Cortex of kidney (tissue), 1 donor: ENCODE measurements at places on chromosomes 5 and 9.

DNA sequence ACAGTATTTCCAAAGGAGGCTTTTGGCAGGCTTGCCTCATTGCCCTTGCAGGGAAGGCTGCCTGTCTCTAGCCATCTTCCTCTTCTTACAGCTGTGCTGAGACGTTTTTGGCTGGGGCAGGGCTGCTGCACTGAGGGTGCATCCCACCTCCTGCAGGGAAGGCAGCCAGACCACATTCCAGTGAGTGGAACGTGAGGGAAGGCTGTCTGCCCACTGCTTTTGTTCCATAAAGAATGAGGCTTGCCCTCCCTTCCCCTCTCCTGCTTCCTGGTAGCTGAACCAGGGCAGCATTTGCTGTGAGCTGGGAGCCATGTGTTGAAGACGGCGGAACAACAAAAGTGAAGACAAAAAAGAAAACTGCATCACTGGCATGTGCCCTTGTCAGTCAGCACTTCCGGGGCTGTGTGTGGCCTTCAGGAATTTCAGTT lies 16.8 kb downstream of the MGAT1 start:
- DNase-seq: no peak

GRCh38 chr5:93599001-93599379 lies 16.0 kb downstream of the NR2F1 start:
- DNase-seq: no peak

DNA sequence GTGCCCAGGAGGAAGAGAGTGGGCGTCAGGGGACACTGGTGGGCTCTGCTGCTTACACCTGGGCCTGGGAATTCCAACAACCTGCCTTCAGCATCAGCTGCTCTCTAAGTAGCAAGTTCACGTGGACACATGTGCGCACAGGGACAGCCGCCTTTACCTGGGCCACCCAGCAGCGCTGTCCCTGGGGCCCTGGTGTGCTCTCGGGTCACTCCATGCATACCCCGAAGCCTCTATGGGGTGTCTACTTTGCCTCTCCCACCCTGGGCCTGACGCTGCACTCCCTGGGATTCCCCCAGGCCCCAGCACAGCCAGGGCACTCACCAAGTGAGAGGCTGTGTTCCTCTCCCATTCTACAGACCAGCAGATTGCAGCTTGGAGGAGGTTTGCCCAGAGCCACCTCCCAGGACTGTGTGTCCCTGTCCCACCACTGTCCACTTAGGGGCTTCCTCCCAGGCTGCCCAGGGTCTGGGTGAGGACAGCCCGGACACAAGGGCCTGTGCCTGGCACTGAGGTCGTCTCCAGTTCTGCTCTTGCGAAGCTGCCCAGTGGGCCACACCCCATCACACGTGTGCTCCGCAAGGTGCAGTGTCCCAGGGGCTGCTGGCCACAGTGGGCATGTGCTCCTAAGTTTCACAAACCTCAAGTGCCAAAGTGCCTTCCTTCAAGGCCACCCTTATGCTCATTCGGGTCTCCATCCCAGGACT lies 5.9 kb downstream of the NINJ1 start:
- no peak for DNase-seq

GRCh38 chr5:71986101-71986500 lies 121.2 kb upstream of the MAP1B start:
- DNase-seq: no peak

DNA sequence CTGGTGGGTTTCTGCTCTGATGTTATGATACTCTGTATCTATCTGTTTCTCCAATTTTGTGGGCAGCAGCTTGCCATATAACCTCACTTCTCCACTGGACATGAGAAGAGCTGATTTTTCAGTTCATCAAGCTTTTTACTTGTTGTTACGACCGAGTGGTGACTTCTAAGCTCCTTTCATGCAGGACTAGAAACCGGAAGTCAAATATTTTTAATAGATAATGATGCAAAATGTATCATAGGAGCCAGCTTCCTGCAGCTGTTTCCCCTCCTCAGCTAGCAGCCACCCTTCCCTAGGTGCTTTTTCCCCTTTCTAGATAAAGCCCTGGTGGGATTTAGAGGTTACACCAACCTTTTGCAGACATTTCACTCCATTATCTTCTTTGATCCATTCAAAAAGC lies 17.0 kb upstream of the ADAM19 start:
- no peak for DNase-seq
